NCI-H2081 (cell line): ENCODE measurements at places on chromosomes 1 and 21.

DNA sequence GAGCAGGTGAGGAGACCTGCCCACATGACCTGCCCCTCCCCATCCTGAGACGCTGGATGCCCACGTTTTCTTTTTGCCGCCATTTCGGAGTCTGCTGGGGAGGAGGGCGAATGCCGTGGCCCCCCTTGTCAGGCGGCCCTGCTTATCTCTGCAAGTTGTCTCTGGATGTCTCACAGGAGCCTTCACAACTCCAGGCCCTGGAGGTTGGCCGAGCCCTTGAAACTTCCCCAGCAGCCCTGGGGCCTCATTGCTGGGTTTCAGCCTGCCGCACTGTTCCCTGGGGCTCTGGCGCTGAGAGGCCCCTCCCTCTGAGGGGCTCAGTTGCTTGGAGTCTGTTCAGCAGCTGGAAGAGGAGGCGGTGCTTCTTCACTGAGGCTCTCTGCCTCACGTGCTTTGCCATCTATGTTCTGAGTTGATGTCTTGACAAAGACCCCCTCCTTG, 29.8 kb upstream of the ZBTB21 start:
- no peak for DNase-seq

GRCh38 chr1:230010603-230011332, 56.3 kb upstream of the GALNT2 start:
- DNase-seq = no peak

DNA sequence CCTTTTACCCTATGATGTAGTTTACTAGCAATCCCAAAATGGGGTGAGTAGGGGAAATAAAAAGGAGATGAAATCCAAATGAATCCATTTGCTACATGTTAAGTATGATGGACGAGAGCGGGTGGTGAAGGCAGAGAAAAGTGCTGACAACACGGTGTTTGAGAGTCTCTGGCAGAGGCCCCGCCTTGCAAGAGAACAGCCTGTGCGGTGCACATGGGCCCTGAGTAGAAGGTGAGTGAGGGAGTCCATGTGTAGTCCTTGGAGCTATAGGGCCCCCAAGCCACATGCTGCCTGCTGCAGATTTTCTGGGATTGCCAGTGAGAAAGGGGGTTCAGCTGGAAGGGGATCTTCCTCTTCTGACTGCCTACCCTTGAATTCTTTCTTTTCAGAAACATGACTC, 177.1 kb downstream of the TNR start:
- DNase-seq = no peak

- DNase-seq = no peak
Measured at GRCh38 chr1:44328671-44329416, 26.2 kb downstream of the ERI3 start.

DNA sequence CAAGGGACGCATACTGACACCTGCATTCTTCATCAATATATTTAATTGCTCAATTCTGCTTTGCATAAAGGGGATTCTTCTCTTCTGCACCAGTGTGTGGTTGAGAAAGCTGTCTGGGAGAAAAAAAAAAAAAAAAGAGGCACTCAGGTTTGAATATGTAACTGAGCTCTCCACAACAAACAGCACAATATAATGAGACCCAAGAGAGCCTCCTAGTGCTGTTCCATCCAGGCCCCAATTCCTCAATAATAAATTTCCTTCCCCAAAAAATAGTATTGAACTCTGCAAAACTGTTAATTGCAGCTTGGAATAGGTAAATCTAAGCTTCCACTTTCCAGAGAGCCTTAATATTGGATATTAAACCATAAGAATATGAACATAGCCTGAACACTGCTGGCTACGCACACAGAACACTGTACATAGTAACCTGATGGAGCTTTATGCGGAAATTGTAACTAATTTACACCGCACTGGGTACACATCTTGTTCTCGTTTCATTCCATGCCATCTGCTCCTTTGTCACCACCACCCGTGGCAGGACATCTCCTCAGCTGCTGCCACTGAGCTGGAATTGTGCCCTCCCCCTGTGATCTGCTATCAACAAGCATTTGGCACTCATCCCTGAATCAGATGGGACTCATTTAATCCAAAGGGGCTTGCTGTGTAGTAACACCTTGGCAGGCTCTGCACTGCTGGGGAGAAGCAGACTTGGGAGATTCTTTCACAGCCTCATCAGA, 272.0 kb downstream of the HHIPL2 start:
- DNase-seq = peak; percentile 91

GRCh38 chr1:60899464-60899863, 182.9 kb upstream of the NFIA start:
- no peak for DNase-seq

- DNase-seq = peak; percentile 31
Measured at GRCh38 chr1:200526709-200527612, 93.6 kb downstream of the KIF14 start.

DNA sequence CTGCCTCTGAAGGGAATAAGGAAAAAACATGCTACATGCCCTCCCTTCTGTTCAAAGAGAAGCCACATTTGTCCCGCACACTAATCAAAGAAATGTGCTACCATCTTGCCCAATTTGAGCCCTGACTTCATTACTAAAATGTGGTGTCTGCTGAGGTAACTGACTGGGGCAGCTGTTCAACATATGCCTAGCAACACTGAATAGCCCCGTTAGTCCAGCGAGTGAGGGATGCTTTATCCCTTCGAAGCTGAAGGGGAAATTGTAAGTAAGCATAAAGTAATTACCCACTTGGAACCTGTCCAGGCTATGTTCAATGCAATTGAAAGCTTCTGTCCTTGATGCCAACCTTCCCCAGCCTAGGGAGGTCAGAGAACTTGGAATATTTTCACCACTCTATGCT, 310.6 kb downstream of the SEC16B start:
- peak; percentile 6 for DNase-seq

DNA sequence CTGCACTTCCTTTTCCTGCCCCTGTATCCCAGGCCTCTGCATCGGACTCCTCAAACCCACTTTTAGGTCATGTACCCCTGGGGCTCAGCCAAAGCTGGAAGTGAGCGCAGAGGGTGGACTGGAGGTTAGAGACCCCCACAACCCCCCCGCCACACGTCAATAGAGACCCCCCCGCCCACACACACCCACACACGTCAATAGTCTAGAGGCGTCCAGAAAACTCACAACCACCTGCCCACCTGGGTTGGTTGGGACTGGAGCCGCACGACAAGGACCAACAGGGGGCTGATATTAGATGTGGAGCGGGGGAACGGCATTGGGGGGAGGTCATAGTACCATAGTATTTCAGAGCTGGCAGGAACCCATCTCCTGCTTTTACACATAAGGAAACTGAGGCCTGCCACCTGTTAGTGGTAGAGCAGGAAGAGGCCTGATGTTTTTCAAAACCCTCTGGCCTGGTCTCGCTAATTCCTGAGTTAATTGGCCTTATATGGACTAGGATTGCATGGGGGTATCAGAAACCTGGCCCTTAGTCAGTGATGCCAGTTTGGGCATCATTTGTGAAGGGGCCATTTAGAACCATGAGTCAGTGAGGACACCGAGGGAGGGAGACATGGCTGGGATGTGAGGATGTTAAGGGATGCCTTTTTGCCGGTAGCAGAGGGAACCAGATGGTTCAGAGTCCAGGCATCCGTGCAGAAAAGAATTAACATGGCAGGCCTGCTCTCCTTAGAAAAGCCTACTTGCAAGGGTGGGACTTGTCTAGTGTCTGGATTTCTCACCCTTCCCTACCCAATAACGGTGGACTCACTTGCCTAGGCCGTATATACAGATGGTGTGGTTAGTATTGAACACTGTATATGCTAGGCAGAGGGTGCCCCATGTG, 1.1 kb downstream of the NENF start:
- no peak for DNase-seq

- no peak for DNase-seq
Measured at GRCh38 chr1:19257178-19257914, 5.7 kb downstream of the MRTO4 start.

DNA sequence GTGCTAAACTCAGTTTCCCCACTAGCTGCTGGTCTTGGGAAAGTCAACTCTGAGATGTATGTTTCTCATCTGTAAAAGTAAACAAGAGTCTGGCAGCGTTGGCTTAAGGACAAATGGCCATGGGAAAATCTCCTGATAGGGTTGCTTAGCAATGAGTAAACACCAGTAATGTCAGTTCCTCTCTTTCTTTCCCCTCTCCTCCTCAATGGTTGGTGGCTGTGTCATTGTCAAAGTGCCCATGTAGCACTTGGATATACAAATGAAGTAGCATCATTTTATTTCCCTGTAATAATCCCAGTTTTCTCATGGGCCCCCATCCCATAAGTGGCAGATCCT, 2.2 kb upstream of the FYB2 start:
- peak; percentile 15 for DNase-seq

DNA sequence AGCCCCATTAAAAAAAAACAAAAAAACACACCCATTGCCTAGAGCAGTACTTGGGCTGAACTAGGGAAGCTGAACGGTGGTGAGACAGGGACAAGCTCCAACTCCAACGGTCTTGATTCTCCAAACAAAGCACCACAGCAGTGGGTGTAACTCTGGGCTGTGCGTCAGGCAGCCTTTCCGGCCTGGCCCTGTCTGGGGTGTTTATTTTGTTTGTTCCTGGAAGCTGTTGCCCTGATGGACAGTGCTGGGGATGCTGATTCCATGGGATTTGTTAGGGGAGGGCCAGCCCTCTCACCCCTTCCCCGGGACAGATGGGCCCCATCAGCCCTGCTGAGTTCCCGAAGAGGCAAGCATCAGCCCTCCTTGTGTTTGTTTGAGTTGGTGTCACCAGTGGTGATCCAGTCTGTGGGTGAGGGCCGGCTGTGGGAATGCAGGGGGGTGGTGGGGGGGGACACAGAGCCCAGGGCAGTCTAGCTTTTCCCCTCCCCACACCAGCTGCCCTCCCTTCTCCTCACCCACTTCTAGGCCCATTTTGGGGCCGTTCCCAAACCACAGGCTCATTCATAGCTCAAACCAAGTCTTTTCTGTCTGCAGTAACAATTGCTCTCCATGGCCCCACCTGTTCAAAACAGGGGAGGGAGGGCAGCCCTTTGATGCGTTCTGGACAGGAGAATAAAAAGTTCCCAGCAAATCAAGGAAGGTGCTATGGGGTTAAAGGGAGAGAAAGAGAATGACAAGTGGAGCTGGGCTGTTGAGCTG, 4.5 kb downstream of the WNT2B start:
- no peak for DNase-seq

DNA sequence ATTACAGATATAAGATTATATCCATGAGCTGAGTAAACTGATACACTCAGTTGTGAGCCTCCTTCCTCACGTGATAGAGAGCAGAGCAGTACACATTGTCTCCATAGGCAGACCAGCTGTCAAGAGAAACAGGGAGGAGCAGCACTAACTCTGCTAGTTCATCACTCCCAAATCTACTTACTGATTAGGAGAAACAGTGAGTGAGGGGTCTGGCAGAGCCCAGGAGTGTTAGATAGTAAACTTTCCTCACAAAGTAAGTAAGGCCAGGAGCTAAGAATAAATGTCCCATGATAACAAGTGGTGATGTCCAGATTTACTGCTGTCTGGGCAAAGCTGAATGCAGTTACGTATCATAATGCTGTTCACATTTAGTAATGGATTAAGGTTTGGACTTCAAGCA, 168.6 kb upstream of the KCNK2 start:
- no peak for DNase-seq

- no peak for DNase-seq
Measured at GRCh38 chr1:179043266-179043665, 17.6 kb downstream of the FAM20B start.
